ENCODE measurements at places on chromosomes 5 and 9. TPM values are rescaled to one million over a fixed set of nuclear protein-coding genes. Genes with fewer than 3 reads are reported as not detected.

GRCh38 chr5:53170746-53171349, 61.3 kb upstream of the MOCS2 start:
- peak; percentile 53 for DNase-seq

DNA sequence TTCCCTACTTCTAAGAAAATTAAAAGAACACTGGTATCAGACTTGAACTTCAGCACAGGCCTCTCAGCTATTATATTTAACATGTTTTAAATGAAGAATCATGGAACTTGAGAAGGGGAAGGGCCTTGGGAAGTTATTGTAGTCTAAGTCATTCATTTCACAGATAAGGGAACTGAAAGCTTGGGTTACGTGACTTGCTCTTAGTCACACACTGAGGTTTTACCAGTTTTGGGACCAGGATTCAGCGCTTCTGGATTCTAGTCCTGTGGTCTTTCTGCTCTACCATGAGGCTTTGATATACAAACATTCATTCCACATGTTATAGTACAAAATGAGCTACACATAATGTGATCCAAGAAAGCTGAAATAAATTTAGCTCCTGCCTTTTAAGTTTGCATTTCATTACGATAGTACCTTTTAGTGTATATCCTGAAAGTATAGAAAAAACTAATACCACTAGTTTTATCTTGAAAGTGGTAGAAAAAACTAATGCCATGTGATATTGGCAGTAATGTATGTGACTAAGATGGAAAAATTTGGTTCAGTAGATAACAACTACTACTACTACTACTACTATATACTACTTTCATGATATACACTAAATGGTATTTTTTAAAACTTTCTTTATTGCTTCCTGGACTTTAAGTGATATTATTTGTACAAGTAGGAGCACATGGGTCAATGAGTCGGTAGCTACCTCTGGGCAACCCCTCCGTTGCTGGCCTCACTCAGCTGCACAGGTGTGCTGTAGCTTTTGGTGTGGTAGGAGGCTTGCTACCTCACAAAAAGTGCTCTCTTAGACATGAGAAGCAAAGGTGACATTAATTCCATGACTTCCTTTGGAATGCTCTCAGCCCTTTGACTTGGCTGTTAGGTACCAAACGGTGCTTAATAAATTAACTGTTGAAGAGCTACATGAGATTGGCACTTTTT, 40.7 kb downstream of the F2RL2 start:
- peak; percentile 26 for DNase-seq

- peak; percentile 31 for DNase-seq
Observed at GRCh38 chr5:150122158-150122510, 33.5 kb downstream of the PDGFRB start.

DNA sequence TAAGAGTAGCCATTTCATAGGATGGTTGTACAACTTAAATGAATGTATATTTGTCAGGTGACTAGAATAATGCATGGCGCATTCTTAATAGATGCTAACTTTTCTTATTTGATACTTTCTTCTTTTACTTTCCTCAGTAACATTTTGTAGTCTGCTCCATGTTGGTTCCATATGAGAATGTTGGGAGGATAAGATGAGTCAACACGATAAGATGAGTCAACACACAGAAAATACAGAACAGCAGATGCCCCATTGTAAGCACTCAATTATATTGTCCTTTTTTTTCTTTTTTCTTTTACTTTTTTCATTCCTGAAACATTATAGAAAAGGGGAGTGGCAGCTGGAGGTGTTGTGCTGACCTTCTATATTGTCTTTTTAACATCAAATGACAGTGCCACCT, 92.3 kb upstream of the SPATA31C2 start:
- peak; percentile 18 for DNase-seq

Gene LRRTM2
- under 0.01 TPM for total RNA-seq

DNA sequence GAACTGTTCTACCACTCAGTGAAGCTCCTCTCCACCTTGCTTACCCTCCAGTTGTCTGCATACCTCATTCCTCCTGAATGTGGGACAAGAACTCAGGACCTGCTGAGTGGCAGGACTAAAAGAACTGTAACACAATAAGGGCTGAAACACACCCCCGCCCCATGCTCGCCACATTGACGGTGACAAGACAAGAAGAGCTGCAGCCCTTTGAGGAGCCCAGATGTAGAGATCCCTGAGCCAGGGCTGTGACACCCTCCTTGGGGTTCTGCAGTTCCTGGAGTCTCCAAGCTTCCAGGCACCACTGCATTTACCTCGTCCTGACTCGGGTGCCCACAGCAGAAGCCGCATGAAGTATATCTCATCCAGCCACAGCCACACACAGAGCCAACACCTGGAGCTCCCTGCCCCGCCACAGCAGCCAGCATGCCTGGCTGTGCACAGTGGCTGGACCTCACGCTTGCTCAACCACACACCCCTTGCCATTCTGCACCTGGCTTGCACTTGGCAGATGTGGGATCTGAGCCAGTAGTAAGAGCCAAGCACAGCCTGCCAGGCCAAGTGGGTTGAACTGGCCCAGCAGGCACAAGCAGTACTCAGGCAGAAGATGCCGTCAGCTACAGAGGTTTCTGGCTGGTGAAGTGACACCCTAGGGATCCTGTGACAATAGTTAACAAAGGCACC, 166.1 kb downstream of the RNF180 start:
- no peak for DNase-seq

Measured in LHCN-M2 (cell line).